Memory B cell (primary cell): ENCODE measurements at places on chromosomes 6 and 20.

DNA sequence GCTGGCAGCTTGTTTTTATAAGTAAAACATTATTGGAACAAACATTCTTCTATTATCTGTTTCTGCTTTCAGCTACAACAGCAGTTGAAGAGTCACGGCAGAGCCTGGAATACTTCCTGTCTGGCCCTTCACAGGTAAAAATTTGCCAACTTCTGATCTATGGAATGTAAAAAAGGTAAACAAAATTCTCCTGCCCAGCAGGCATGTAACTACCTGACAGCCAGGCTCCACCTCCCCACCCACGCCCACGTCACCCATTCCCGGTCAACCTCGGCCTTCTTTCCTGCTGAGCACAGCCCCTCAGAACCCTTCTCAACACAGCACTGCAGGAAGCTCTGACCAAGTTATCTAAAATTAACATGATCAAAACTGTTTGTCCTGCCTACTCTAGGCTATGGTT lies 166.0 kb downstream of the DLL1 start:
- no peak for DNase-seq

- DNase-seq = no peak
Measured at GRCh38 chr6:14123386-14124111, 6.0 kb downstream of the CD83 start.

DNA sequence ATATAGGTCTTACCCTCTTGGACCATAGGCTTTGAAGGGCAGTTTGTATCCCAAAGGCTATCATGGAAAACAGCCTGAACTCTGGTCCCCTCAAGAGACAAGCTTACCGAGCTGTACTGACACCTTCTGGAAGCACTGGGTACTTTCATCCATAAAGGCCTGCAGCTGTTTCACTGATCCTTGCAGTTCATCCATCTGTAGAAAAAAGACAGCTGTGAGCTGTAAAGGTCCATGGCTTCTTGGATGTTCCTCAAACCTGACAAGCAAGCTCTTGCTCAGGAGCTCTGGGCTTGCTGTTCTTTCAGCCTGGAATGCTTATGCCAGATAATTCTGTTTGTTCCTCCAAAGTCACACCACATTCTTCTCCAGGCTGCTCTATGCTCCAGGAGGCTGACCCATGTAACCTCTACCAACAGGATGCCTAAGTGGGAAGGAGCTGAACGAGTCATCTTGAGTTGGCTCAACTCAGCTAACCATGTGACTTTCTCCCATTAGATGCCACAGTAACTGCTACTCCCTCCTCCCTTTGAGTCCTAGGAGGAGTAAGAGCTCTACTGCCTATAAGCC lies 8.8 kb upstream of the NDRG3 start:
- peak; percentile 30 for DNase-seq

GRCh38 chr20:38272961-38273360 lies 12.4 kb upstream of the KIAA1755 start:
- no peak for DNase-seq

DNA sequence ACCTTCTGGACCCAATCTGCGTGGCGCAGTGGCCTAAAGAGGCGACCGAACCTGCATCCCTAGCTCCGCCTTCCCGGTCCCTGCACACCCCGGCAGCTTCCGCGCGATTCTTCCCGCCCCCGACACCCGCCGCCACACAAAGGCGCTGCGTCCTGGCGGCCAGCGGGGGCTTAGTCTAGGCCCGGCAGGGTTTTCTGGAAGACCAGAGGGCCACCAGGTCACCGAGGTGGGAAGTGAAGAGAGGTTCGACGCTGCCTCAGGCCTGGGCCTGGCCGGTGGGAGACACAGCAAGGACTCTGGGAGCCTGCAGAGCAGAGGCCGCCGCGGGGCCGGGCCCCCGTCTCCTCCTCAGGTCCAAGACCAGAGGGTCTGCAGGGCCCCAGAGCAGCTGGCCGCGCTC lies 154.9 kb downstream of the OR2B2 start:
- no peak for DNase-seq

DNA sequence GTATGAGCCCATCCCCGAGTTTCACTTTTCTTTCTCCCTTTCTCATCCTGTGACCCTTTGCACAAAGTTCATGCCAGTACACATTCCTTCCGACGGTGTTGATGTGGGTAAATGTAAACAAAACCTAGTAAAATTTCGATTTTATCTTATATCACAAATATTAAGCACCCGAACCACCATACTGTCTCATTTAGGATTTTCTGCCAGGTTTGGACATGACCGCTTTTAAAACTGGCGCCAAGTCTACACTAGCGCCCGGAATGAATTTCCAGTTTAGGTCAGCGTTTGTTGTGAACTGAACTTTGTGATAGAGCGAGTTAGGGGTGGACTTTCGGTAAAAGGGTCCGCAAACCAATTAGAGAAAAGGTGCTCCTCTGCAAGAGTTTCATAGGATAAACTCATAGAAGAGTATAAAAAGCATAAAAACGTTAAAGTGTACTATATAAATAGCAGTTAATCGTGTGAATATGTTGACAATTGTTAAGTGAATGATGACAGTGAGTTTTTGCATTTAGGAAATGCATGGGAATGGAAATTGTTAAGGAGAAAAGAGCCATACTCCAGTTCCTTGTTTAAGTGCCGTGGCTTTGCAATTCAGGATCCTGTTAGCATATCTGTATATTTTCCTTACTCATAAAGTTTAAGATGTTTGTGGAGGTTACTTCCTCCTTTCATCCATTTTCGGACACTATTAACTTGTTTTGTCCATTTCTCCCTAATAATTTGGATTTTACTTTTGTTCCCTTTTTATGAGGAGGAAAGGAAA lies 937 bp downstream of the AKAP7 start:
- no peak for DNase-seq

GRCh38 chr20:38581013-38581412 lies at the start of gene ADIG:
ADIG (plus strand) TSS chr20:38581197; CDS start chr20:38581251, 54 bp downstream.
- DNase-seq = no peak
